Renal pelvis (tissue), 12 donors: ENCODE measurements at places on chromosomes 11 and 22. TPM values are rescaled to one million over a fixed set of nuclear protein-coding genes. Genes with fewer than 3 reads are reported as not detected.
A peak's percentile ranks its signal among the peaks of the same experiment; 100 is the strongest.

TCN1 gene
- 0.16 TPM for polyA plus RNA-seq

APOBEC3F gene
- 7.4 TPM for polyA plus RNA-seq

RHOD gene
- polyA plus RNA-seq: 10.5 TPM

GRCh38 chr11:115548878-115549528 lies 44.8 kb upstream of the CADM1 start:
- no peak for DNase-seq

DNA sequence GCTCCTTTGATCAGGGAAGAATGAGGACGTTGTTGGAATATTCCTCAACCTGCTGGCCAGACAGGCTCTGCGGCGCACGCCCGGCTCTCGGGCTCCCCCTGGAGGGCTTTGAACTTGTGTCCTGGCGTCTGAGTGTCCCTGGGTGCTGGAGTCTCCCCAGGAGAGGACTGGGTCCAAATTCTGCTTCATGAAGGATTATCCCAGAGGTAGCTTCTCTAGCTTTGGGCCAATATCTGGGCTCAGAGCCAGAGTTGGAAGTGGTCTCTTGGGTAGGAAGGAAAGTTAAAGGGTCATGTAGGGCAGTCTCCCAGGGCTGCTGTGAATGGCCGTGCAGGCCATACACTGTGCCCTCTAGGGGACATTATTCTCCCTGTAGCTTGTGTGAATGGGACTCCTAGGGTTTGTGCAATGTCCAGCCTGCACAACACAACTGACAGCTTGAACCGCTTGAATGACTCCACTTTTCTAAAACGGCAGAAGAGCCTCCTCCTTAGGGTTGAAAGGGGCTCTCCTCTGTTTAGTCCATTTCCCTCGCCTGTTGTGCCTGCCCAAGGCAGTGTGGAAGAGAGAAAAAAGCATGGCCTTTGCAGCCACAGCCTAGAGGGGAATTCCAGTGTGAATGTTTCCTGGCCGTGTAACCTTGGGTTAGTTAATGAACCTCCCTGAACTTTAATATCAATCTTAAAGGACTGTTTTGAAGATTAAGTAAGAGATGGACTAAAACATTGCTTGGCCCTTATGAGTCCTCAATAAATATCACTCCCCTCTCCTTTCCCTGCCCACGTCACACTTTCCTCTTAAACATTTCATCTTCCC lies 111.2 kb upstream of the THY1 start:
- peak; percentile 17 for DNase-seq

DNA sequence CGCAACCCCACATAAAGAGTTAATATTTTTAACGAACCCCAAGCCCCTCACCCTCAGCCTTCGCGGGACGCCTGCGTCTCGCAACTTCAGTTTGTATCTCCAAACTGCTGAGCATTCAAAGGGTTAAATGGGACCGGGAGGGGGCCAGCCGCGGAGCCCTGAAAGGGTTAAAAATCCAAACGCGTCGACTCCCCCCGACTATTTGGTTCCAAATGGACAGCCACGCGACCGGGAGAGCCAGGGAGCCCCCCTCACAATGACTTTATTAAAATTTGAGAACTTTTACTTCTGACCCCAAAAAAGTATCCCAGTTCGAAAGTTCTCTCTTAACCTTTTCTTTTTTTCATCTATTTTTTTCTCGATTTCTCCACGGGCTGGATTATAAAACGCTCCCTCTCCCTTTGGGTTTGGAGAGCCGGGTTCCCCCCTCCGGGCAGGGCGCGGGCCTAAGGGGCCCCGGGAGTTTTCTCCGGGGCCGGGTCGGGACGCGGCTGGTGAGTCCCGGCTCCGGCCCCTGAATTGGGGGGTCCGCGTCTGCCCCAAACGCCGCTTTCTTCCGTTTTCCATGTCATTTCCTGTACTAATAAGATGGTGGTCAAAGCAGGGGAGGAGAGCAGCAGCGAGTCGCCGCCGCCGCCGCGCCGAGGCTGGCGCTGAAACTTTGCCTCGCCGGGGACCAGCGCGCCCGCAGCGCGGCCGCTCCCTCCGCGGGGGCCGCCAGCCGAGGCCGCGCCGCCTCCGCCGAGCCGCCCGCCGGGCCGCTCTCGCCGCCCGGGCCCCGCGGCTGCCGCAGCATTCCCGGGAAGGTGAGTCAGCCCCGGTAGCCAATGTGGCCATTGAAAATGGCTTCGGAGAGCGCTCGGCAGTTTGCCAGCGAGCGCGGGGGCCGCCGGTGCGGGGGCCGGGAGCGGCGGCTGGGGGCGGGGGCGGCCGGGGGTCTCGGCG lies at the start of gene PRDM11:
PRDM11 (plus strand) TSS at position 568 of the 945 bp plus-strand sequence. CDS start 35,128 bp downstream, outside the sequence.
- DNase-seq: peak; percentile 57

- DNase-seq: no peak
Observed at GRCh38 chr11:69611548-69612526, 29.1 kb upstream of the CCND1 start.

DNA sequence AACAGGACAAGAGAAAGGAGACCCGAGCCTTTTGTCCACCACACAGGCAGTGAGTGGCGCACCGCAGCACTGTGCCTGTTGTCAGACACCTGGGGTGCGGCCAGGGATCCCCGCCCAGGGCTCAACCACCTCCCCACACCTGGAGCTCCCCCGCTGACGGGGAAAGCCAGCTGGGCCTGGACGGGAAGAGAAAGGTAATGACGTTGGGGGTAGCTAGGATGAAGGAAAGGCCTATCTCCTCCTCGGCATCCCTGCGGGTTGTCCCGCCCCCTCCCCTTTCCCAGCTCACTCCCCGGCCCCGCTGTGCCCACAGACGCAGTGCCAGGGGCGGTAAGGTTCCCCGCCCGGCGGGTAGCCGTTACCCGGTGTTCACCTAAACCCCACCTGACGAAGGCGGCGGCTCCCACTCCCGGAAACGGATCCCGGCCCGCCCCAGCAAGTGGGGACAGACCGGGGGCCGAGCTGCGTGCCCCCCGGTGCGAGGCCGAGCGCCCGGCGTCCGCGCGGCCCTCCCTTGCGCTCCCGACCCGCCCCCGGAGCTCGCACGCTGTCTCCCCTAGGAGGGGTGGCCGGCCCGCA lies 495 bp downstream of the HYOU1 start:
- no peak for DNase-seq

DNA sequence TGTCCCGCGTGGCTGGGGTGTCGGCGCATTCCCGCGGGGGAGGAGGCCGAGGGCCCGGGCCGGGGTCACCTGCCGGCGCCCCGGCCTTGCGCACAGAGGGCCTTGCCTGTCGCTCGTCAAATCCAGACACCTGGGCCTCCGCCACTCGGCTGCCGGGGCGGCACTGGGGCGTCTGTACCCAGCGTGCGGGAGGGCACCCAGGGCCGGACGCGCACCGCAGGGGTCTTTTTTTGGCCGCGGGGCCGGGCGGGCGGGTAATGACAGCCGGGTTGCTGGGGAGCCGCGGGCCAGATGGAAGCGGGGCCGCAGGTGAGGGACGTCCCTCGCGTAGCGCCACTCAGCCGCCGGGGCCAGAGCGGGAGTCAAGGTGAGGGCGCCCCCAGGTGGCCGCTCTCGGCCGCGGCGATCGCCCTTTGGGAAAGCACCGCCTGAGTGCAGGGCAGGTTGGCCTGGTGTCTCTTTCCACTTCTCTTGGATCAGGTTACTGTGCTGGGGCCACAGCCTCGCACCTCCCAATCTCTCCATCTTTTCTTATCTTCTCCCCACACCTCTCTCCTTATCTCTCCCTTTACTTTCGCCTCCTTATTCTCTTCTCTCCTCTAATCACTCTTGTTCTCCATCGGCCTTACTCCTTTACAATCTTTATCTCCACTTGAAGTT lies 3.5 kb downstream of the PHLDB1 start:
- DNase-seq: peak; percentile 76

- DNase-seq: no peak
Observed at GRCh38 chr22:33598821-33599220, 321.5 kb downstream of the LARGE1 start.

DNA sequence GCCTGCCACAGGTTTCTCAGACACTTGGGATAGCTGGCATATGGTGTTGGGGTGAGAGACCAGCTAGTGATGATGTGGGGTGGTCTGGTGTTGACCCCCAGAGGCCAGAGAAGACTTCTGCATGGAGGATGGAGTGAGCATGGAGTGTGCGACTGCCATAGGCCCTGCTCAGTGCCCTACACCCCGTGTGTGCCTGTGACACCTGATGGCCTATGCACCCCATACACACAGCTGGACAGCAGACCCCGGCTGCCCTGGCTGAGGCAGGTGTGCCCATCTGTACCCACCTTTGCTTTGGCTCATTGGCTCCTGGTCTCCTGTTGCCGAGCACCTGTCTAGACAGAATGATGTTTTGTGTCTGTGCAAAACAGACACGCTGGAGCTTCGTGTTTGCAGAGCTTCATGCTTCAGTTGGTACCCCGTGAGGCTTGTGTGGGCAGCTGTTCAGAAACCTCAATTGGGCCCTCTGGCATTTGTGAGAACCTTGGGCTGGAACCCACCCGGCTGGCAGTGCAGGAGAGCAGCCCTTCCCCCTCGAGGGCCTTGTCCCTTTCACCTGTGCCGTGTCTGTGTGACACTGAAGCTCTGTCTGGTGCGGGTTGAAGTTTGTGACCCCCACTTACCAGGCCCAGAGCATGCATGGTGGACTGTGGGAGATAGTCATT lies 27.6 kb downstream of the BCR start:
- DNase-seq: no peak

- no peak for DNase-seq
Observed at GRCh38 chr22:46009730-46010129, 32.8 kb upstream of the WNT7B start.

- DNase-seq: no peak
Observed at GRCh38 chr11:119935349-119935925, 202.5 kb downstream of the TRIM29 start.

GRCh38 chr11:90747057-90747456 lies 524.2 kb upstream of the CHORDC1 start:
- no peak for DNase-seq

- no peak for DNase-seq
Observed at GRCh38 chr22:35534091-35534490, 6.5 kb upstream of the RASD2 start.

DNA sequence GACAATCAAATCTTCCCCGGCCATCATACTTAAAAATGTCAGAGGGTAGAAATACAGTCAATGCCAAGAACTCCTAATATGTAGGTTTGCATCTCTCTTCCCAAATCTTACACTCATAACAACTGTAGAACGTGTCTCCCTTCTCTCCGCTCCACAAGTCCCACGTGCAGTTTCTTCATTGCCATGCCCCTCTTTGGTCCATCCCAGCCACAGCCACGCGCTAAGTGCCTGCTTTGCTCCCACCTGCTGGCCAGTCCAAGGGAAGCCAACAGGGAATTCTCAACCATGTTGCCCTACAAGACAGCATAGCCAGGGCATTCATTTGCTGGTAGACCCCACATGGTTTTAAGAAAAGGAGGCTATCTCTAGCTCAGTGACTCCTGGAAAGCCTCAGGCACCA lies 420.6 kb upstream of the ISX start:
- no peak for DNase-seq

DNA sequence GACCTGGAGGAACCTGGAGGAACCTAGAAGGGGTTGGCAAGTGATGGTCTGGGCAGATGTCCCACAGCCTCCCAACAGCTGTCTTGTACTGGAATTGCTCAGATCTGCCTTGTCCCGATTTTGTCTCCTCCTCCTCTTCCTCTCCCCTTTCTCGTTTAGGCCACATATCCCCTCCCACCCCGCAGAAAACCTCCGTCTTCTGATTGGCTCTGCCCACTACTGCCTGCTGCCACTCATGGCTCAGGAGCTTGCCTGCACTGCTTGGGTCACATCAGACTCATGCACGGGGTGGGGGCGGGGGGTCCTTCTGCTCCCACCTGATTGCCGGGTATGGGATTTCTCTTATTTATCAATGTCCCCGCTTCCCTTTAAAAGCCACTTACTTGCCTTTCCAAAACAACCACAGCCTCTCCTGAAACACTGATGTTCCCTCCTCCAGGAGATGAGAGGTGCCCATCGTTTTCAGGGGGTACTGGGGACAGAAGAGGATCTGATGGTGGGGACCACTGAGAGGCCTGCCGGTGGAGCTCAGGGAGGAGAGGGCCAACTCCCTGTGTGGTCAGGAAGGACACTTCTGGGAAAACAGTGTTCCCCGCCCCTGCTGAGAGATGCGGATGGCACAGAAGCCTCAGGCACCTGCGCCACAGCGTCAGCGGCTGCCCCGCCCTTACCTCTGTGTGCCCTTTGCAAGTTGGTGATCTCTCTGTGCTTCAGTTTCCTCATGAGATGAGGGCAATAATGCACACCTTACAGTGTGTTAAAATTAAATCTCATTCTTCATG lies 14.7 kb downstream of the TOM1 start:
- no peak for DNase-seq

- DNase-seq: peak; percentile 16
Observed at GRCh38 chr22:41656556-41656955, 32.1 kb downstream of the SNU13 start.

GRCh38 chr11:44595006-44595405 lies 29.5 kb downstream of the CD82 start:
- no peak for DNase-seq

- DNase-seq: no peak
Observed at GRCh38 chr11:40797981-40798380, 661.5 kb downstream of the LRRC4C start.

- DNase-seq: no peak
Observed at GRCh38 chr11:70711911-70712185, 313.5 kb downstream of the CTTN start.

GRCh38 chr11:117819096-117820040 lies 5.2 kb downstream of the FXYD2 start:
- peak; percentile 86 for DNase-seq
